Hepatocyte (in vitro differentiated cells): ENCODE measurements at places on chromosomes 13 and 19. TPM values are rescaled to one million over a fixed set of nuclear protein-coding genes. Genes with fewer than 3 reads are reported as not detected.

Gene ADGRE2
- 0.16 and 0.57 TPM in 2 replicates for total RNA-seq

Gene C19orf38
- total RNA-seq = 3.4 and 3.7 TPM in 2 replicates

Gene TJP3
- 23.7 and 24.4 TPM in 2 replicates for total RNA-seq

Gene LGALS14
- total RNA-seq = 0.88 and 1.2 TPM in 2 replicates

Gene ZFP28
- 4.7 and 5.7 TPM in 2 replicates for total RNA-seq
